CD8-positive, alpha-beta memory T cell (primary cell): ENCODE measurements at places on chromosomes 13 and 19. TPM values are rescaled to one million over a fixed set of nuclear protein-coding genes. Genes with fewer than 3 reads are reported as not detected.

DNA sequence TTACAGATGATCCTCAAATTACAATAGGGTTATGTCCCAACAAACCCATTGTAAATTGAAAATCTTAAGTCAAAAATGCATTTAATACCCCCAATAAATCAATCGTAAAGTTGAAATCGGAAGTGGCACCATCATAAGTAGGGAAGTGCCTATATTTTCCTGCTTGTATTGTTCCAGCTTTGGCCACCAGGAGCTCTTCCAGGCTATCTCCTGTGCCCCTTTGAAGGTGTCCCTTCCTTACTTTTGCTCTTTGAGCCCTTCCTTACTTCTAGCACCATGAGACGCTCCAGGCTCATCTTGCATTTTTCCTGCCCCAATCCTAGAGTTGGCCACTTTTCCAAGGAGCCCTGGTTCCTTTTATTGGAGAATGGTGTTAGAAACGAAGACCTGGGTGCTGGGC is 163.0 kb upstream of the TSC22D1 start:
- H3K27ac ChIP-seq: no peak overlapping the region
- no peaks in the 10 kb centered on the region for H3K36me3 ChIP-seq
- no peak for DNase-seq
- no peaks in the 10 kb centered on the region for H3K4me1 ChIP-seq
- no peaks in the 10 kb centered on the region for H3K27me3 ChIP-seq

GRCh38 chr19:10120538-10121189 is 965 bp upstream of the EIF3G start:
- peaks cover 22% of the 10 kb centered on the region for H3K36me3 ChIP-seq
- DNase-seq: no peak
- H3K27ac ChIP-seq: no peak overlapping the region
- peaks cover 27% of the 10 kb centered on the region for H3K4me1 ChIP-seq

DNA sequence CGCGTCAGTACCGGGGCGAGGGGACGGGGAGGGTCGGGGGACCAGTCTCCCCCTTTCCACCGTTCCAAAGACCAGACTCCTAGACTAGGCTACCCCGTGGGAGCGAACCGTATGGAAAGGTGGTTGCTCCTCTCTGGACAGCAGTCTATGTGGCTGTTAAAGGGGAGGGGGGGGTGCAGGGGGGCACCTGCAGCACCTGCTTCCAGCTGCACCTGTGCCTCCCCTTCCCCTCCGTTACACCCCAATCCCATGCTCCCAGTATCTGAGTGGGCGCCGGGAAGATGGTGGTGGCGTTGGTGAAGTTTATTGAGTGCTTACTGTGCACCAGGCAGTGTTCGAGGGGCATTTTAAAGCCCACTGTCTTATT is 557 bp downstream of the ZNF524 start:
- peak overlapping the region; percentile 91 for H3K27ac ChIP-seq
- H3K4me1 ChIP-seq: peaks cover 23% of the 10 kb centered on the region

- no peaks in the 10 kb centered on the region for H3K36me3 ChIP-seq
- DNase-seq: no peak
- H3K27ac ChIP-seq: no peak overlapping the region
- no peak overlapping the region for H3K4me3 ChIP-seq
Measured at GRCh38 chr19:31761281-31761913, 412.2 kb upstream of the TSHZ3 start.

DNA sequence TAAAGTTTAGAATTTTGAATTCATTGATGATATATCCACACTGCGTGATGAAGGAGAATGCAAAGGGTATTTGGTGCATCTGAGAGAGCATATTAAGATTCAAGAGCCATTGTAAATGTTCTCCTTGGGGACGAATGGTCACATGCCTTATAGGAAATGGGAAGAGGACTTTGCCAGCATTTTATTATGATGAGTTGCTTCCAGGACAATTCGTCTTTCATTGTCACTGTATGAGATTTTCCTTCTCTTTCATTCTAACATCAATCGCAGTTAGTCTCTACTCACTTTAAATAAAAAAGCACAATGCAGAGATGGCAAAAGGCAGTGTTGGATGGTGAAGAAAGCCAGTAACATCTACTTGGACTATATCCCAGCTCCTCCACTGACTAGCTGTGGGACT is 21.4 kb downstream of the WDFY2 start:
- H3K4me1 ChIP-seq: no peaks in the 10 kb centered on the region
- no peaks in the 10 kb centered on the region for H3K36me3 ChIP-seq
- H3K4me3 ChIP-seq: no peak overlapping the region
- no peak overlapping the region for H3K27ac ChIP-seq
- H3K27me3 ChIP-seq: no peaks in the 10 kb centered on the region

Gene ZNF546
- polyA plus RNA-seq: 6.6 TPM

Gene FBXO46
- 21.1 TPM for polyA plus RNA-seq

Gene GSX1
- not detected for polyA plus RNA-seq
